ENCODE measurements at places on chromosomes 12 and 14.

DNA sequence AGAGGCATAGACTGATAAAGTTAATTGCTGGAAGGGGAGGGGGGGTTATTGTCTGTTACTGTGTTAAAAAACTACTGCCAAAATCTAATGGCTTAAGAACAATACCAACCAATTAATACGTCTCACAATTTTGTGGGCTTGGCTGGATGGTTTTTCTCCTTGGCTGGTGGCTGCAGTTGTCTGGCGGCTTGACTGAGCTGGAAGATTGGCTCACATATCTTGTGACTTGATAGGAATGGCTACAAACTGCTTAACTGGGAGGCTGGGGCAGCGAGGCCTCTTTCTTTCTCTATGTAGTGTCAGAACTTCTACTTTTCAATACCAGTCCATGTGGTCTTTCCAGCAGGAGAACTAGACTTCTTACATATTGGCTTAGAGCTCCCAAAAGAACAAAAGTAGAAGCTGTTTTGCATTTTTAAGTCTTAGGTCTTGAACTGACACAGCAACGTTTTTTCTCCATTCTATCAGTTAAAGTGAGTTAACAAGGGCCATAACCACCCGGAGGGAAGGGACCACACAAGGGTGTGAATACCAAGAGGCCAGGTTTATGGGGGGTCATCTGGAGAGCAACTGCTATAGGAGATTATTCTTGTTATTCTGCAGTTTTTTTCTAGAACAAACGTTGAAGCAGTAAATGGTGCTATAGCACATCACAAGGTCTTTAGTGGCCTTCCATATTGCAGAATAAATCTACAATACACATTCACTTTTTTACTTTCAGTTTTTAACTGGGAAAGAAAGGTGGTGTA lies 46.9 kb downstream of the ZDHHC17 start:
- no peak for DNase-seq

DNA sequence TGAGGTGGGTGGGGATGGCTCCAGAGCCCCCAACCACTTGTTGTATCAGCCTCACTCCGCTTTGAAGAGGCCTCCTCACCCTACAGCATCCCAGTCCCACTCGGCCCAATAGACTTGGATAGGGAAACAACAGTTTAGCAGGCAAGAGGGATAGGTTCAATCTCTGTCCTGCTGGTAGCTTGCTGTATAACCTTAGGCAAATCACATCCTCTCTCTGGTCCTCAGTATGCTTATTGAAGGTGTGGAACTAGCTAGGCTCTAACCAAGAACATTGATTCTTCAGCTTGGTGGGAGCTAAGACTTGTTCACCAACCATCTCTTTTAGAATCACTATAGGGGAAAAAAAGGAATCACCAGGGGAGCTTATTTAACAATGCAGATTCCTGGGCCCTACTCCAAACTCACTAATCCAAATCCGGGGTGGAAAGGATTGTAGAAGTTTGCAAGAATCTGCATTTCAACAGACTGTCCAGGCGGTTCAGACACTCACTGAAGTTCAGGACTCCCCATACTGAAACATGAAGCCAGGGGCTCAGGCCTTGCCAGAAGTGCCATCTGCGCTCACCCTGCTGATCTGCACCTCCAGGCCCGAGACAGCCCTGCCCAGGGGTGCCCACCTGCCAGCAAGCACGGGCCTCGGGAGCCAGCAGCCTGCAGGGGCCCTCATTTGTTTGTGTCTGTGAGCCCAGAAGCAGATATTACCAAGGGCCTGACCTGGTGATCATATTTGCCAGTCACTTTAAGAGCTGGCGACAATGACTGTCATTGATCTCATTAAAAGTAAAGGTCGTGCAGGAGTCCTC lies 113.0 kb downstream of the ADCK1 start:
- DNase-seq = no peak

GRCh38 chr12:31353750-31354708 lies 28.1 kb upstream of the SINHCAF start:
- DNase-seq = no peak

- no peak for DNase-seq
Measured at GRCh38 chr12:67772267-67773169, 124.0 kb downstream of the DYRK2 start.

- DNase-seq = no peak
Measured at GRCh38 chr12:53603804-53604203, 22.4 kb downstream of the ATF7 start.

GRCh38 chr14:91919814-91920213 lies 27.7 kb downstream of the FBLN5 start:
- no peak for DNase-seq

DNA sequence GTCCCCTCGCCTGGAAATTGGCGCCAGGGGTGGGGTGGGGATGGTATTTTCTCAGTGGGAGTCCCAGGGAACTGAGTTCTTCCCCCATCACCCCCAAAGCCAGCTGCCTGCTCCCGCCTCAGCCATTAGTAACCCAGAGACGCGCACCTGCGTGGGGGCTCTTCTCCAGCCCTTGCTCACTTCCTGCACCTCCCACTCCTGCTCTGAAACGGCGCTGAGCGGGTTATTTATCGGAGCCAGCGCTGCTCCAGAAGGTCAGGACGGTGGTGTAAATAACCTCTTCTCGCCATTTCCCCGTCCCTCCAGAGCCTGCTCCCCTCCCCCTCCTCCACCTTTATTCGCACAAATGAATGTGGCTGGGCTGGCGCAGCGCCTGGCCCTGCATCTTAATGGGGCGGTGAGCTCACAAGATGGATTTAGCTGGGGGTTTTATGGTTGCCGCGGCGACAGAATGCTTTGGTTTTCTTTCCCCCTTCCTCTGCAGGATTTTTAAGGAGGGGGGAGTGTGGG lies 12.2 kb downstream of the GPR84 start:
- no peak for DNase-seq

DNA sequence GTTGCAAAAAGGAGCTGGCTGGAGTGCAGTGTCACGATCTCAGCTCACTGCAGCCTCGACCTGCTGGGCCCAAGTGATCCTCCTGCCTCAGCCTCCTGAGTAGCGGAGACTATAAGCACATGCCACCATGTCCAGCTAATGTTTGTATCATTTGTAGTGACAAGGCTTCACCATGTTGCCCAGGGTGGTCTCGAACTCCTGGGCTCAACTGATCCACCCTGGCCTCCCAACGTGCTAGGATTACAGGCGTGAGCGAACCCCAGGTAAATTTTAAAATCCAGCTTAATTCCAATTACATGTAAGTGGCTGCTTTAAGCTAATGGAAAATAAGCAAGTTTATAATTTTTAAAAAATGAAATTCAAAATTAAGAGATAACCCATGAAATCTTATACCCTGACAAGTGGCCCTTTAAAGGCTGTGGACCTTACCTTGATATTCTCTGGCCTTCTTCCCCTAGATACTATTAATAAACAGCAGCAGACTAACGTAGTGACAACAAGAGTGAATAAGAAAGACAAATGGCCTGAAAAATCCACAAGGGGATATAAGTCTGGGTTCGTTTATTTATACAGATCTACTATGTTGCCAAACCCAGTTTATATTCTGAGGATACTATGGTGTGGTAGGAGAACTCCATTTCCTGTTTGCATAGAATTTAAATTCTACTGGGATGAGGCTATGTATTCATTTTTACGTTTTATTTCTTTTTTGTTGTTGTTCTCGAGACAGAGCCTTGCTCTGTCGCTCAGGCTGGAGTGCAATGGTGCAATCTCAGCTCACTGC lies 25.6 kb upstream of the SLC2A3 start:
- no peak for DNase-seq

DNA sequence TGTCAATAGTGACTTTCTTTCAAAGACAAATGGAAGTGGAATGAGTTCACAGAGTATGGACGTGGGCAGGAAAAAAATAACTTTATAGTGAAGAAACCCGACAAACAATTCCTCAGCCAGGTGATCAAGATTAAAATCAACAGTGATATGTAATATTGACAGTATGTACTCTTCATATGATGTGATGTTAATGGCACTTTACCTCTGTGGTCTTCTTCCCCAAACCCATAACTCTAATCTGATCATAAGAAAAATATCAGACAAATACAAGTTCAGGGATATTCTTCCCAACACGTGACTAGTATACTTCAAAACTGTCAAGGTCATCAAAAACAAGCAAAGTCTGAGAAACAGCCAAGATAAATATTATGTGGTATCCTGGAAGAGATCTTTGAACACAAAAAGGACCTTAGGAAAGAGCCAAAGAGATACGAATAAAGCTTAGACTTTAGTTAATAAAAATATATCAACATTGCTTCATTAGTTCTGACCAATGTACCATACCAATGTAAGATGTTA lies 215.5 kb downstream of the PPFIA2 start:
- no peak for DNase-seq

DNA sequence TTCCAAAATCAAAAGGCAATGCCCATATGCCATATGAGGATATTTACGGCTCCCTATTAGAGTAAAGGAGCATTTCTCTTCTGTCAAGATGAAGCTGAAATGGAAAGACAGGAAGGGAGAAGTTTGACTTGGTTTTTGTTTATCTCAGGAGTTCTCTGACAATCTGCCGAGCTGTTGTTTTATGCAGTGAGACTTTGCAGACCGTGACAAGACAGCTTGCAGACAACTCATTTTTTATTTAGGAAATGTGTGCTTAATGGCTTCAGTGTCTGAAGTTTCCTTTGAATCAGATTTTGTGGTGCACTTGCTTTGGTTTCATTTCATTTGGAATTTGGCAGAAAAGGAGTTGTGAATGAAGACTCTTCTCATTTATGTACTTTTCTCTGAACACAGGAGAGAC lies 145.4 kb downstream of the C12orf50 start:
- DNase-seq = no peak

- no peak for DNase-seq
Measured at GRCh38 chr12:16608946-16609539, 3.1 kb upstream of the LMO3 start.

DNA sequence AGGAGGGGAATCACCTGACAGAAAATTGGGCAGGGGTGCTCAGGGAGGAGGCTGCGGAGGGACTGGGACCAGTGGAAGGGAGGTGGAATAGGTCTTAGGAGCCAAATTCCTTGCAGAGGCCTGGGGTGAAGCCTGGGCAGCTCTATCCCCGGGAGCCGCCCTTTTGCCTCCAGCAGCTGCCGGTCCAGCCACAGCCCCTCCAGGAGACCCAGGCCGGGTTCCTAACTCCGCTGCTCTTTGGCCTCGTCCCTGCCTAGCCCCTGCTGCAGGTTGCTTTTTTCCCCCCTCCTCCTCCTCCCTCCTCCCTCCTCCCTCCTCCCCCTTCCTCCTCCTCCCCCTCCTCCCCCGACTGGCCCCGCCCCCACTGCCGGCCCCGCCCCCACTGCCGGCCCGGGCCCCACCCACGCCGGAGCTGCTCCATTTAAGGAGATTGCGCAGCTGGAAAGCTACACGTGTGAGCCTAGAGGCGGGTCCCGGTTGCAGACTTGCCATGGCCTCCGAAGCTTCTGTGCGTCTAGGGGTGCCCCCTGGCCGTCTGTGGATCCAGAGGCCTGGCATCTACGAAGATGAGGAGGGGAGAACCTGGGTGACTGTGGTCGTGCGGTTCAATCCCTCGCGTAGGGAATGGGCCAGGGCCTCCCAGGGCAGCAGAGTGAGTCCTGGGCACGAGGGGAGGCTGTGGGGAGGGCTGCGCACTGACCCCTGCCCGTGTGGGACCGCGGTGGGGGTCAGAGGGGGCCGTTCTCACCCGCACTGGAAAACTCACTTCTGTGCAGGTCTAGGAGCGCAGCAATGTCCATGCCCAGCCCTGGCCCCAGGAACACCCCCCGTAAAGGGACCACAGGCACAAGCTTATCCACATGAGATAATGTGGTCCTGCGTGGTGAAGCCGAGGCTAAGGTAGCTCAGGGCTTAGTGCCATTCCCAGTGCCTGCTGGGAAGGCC lies at the start of gene TCL1B:
TSS of gene TCL1B (plus strand) at position 449 of the 945 bp plus-strand sequence. CDS start at position 491, 42 bp downstream.
- DNase-seq = no peak

- no peak for DNase-seq
Measured at GRCh38 chr14:100900837-100901390, 2.6 kb downstream of the RTL1 start.

- no peak for DNase-seq
Measured at GRCh38 chr14:20671597-20672283, 12.6 kb upstream of the RNASE4 start.

DNA sequence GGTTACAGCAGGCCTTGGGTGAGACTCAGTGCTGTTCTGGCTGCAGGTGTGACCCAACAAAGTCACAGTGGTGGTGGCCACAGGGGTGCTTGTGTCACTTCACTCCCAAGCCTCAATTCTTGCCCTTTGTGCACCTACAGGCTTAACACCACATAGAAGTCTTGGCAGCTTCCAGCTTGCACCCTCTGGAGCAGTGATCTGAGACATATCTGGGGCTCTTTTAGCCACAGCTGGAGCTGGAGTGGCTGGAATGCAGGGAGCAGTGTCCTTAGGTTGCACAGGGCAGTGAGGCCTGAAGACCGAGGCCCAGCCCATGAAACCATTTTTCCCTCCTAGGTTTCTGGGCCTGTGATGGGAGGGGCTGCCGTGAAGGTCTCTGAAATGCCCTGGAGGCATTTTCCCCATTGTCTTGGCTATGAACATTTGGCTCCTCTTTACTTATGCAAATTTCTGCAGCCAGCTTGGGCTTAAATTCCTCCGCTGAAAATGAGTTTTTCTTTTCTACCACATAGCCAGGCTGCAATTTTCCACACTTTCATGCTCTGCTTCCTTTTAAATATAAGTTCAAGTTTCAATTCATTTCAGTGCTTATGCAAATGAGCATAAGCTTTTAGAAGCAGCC lies 37.7 kb downstream of the ADAM21 start:
- no peak for DNase-seq

GRCh38 chr14:104265918-104266630 lies 127.7 kb downstream of the KIF26A start:
- DNase-seq = no peak
